ENCODE measurements at places on chromosomes 5 and 9.

GRCh38 chr5:159317849-159318248 is 12.4 kb downstream of the IL12B start:
- no peak for DNase-seq

DNA sequence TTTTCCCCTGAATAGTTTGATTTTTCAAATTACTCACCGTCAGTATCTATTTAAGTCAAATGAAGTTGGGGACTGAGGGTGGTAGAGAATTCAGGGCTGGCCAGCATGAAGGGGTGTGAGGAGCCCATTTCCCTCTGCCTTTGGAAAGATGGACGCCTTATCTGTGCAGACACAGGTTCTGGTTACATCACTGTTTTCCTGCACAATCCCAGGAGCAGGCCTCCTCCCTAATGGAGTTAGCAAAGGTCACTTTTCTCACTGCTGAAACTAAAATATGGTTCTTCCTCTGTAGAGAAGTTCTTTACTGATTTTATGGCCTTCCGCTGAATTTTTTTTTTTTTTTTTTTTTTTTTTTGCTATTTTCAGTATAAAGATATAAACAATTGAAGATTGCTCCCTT is 69.1 kb downstream of the FOXD1 start:
- DNase-seq, result no peak

DNA sequence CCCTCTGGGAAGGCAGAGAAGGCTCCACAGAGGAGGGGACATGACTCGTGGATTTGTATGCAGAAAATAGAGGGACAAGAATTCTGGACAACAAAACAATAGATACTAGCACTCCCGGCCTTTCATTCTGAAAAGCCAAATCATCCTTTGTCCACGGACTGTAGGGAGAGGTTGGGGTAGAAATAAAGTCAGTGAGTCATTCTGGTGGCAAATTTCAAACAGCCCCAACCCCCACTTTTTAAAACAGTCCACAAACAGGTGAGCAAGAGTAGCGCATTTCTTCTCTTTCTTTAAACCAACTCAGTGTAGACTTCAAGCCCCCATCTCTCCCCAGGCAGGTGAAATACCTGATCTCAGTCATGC is 56.1 kb downstream of the PTPDC1 start:
- DNase-seq, result no peak

DNA sequence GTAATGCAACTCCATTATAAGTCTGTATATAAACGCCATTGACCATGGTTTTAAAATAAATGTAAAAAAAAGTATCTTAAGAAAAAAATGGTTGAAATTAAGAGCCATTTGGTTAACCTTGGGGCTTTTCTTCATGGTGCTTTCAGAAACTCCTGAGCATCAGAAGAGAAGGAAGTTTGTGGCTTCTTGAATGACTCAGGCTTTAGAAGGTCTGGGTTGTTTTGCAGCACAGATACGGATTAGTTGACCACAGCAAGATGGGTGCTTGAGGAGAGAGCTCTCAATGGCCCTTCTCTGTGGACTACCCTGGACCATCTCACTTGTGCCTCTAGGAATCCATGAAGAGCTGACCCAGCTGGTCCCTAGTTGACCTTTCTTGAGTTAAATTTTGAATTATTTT is 189.5 kb downstream of the TMEM38B start:
- no peak for DNase-seq

DNA sequence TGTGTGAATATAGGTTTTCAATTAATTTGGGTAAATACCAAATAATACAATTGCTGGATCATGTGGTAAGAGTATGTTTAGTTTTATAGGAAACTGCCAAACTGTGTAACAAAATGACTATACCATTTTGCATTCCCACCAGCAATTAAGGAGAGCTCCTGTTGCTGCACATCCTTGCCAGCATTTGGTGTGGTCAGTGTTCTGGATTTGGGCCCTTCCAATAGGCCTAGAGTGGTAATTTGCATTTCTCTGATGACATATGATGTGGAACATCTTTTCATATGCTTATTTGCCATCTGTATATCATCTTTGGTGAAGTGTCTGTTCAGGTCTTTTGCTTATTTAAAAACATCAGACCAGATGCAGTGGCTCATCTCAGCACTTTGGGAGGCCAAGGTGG is 11.6 kb upstream of the RFK start:
- no peak for DNase-seq

DNA sequence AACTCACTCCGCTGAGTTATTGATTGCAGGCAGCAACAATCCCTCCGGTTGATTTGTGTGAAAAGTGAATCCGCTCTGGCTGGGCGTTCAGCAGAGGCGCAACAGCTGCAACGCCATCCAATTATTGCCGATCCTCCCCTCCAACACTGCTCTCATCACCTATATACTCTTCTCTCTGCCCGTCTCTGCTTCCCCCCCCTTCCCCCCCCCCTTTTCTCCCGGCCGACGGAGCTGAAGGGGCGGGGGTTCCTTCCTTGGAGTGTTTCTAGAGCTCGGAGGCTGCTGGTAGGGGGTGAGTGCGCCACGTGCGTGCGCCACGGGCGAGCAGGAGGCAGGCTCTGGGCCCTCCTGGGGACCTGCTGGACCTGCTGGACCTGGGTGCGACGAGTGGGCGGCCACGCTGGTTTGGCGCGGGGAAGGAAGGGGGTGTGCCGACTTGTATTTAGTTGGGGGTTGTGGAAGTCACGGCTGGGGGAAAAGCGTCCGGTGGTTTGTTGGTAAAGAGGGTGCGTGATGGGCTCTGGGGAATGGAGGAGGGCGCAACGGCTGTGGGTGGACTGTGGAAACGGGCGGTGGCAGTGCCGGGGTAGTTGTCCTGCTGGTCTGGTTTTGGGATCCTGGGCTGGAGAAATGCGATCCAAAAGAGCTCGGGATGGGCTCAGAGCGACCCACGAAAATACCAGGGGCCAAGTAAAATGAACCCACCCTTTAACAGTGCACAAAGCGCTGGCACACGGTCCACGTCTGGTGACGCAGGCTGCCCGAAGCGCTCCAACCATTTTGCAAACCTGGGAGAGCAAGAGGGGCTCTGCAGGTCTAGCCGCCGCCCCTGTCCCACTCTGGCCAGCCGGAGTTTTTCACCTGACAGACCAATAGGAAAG is 6.4 kb upstream of the MEF2C start:
- DNase-seq, result no peak

All from stimulated activated CD4-positive, alpha-beta T cell treated with anti-CD3 and anti-CD28 coated beads, Interleukin-12 subunit alpha, Interleukin-12 subunit beta, amount 100 ng/mL, for 24 hours (primary cell).